ENCODE measurements at places on chromosomes 2 and 18. TPM values are rescaled to one million over a fixed set of nuclear protein-coding genes. Genes with fewer than 3 reads are reported as not detected.

DNA sequence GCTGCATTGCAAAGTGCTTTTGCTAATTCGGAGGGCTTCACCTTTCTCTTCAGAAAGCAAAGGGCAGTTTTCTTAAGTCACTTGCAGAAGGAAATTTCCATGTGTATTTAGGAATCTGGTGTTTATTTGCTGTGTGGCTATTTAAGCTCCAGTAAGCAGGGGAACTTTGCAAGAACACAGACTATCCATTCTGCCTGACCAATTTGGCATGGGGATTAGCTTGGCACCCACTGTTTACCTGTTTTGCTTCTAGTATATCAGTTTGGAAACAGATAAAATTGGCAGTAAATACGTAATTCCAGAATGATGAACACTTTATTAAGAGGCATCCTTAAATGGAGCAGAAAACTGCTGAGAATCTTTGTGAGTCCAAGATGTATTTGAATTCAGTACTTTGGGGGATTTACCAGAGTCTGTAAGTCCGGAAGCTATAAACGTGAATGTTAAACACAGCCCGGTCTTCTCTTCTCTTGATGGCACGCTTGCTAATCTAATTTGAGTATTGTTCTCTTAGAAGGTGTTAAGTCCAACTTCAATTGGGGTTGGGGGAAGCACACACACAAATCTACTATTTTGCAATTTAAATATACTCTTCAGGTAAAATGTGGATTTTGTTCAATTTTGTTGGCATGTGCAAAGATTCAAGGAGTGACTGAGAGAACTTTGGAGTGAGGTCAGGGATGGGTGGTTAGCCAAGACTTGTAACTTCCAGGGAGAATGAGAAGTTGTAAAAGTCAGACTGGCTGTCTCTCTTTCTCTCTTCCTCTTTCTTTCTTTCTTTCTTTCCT lies 650 bp downstream of the ACKR3 start:
- peak; percentile 21 for DNase-seq

DNA sequence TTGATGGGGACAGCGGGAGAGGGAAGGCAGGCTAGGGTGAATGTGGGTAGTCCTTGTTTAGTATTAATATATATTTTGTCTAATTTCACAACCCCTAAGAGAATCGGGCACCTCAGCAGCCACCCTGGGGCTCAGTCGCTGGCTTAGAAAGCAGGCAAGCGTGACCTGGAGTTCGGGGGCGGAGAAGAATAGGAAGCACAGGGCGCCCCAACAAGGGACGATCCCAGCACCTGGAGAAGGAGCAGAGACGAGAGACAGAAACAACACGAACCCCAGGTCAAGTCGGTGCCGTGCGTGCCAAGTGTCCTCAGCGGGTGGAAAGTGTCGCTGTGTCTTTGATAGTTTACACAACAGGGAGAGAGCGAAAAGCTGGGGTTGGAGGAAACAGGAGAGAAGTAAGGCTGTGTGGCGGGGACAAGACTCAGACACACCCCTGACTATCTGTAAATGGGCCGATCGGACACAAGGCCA lies 95.4 kb downstream of the NFATC1 start:
- DNase-seq = no peak

DNA sequence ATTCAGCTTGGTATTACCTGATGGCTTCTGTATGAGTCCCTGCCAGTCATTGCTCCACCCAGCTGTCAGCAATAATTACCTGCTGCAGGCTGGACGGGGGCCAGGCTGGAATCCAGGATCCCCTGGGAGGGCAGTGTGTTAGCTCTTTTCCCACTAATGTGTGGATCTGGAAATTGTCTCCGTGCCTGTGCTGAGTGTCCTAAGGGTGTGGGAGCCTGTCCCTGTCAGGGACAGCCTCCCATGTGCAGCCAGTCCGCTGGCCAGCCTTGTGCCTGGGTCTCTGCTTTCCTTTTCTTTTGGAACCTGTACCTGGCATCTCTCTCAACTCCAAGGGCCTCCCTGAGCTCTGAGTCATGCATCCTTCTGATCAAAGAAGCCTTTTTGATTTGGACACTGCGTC lies 107.2 kb upstream of the SPRED2 start:
- no peak for DNase-seq

DNA sequence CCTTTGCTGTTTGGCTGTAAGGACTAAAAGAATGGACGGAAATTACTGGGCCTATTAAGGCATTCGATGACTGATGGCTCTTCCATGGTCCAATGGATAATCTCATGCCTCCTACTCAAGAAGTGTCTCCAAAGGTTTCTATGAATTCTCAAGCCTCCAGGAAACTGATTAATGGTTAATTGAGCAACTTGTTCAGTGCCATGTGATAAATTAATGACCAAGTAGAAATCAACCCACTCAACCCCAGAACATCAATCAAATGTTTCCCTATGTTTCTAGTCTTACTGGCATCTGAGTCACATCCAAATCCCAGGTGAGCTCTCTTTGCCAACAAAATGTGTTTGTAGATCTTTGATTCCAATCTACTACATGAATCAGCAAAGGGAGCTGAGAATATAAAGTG lies 103.6 kb downstream of the NXPH2 start:
- DNase-seq = no peak

GRCh38 chr18:26277374-26277773 lies 51.1 kb downstream of the TAF4B start:
- no peak for DNase-seq

DNA sequence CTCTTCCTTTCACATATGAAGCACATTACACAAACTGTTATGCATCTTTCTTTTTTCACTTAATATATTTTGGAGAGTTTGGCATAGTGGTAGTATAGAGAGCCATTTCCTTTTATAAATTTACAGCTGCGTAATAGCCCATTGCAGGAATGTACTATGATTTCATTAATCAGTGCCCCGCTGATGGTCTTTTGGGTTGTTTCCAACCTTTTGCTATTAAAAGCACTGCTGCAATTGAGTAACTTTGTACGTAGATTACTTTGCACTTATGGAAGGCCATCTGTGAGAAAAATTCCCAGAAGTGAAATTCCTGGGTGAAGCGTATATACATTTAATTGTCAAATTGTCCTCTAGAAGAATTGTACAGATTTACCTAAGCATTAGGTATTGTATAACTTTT lies 565.3 kb upstream of the ZNF804A start:
- no peak for DNase-seq

DNA sequence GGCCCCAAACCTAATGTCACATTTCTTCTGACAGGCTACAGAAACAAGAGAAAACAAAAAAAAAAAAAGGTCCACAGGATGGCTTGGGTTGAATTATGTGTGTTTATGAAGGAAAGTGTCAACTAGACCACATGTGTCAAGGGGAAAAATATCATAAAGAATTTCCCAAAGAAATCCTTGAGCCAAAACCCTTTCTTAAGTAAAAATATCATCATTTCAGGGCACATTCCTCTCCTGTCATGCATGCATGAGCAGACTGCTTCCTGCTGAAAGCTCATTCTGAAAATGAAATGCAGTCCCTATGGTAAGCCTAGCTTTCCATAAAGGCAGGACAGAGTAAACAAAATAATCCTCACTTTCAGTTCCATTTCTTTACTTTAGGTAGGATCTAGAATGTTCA lies 85.7 kb upstream of the RBBP8 start:
- no peak for DNase-seq

DNA sequence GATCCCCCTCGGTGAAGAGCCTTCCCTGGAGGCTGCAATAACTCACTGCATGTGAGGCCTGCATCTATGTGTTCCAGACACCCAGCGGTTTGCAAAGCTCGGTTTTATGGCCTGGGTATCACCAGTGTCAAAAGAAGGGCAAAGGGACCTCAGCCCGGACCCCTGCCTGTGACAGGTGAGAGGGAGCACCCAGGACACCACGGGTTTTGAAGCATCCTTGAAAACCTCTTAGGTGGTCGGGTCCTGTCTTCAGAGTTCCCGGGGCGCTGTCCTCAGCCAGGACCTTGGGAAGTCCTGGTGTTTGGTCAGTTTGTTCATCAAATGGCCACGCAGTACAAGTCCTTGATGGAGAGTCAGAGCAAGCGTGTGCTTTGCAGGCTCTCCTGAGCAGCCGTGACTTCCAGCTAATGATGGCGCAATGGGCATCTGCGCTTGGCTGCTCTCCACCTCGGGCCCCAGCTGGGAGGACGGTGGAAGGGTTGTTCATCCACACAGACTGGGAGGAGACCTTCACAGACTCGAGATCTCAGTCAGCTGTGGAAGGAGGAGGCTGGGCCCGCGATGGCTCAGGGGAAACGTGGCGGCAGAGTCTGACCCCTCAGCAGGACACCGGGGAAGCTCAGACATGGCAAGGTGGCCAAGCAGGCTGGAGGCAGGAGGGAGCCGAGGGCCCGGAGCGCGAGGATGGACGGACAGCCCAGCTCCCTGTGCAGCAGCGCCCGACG lies 113.1 kb upstream of the GPC1 start:
- DNase-seq = peak; percentile 61

- no peak for DNase-seq
These were observed 3.5 kb upstream of the UPP2 start for GRCh38 chr2:158098178-158098577.

- DNase-seq = no peak
These were observed 212.9 kb downstream of the FAM210A start for GRCh38 chr18:13513481-13513880.

DNA sequence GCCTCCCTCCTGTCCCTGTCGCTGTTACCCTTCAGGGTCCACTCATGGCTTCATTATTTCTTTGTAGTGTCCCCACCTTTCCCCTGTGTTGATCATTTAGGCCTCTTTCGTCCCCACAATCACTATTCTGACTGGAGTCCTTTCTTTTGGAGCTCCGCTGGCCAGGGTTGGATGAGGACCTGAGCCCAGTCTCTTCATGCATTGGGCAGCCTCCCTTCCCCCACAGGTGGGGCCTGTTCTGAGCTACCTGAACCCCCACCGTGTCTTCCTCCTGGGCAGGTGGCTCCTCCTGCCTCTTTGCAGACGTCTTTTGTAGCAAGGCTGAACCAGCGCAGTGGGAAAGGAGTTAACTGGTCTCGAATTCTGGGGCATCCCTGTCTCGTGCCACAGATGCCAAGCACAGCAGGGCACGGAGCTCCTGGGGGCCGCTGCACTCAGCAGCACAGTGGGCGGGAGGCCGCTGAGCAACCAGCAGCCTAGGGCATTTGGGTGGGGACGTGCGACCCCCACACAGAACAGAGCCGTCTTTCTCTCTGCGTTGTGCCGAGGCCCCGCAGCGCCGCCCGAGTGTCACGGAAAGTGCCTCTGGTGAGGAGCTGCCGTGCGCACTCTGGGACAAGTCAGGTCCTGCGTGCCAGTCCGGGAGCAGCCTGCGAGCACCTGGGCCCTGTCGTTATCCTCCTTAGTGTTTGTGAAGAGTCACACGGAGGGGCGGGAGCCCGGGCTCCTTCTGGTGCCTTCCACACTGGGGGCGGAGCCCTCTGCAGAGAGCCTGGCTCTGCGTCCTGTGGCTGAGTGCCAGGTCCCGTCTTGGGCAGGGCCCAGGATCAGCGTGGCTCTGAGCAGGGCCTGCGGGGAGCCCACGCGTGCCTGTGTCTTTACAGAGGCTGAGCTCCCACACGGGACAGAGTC lies 130.1 kb downstream of the NFATC1 start:
- DNase-seq = peak; percentile 59

GRCh38 chr2:85702800-85703199 lies 8.6 kb downstream of the GNLY start:
- no peak for DNase-seq

DNA sequence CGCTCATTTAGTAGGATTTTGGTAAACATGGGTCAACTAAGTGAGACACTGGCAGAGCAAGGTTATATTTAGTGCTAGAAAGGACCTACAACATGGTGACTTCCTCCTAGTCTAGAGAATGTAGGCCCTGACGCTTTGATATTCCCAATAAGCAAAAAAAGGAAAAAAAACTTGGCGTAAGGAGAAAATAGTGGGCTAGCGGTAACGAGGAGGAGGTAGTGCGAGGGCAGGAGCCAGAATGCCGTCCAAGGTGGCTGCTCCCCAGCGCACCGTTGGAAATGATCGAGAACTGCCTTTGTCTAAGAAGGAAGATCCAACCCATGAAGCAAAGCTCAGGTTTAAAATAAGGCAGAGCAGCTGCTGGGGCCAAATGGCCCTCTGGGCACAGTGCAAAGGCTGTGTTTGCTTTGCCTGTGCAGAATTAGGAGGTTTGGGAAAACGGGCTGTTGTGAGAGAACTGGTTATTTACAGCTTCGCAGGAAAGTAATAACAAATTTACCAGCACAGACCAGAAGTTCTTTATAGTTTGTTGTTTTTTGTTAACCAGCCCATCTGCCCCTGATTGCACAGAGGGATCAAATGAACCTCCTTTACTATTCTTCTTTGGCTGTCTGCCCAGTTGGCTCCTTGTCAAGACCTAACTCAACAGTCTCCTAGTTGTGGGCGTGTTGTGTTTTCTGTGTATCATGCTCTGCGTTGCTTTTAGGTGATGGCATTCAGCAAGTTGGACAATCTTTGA lies 86.6 kb downstream of the ITGB1BP1 start:
- DNase-seq = no peak

DNA sequence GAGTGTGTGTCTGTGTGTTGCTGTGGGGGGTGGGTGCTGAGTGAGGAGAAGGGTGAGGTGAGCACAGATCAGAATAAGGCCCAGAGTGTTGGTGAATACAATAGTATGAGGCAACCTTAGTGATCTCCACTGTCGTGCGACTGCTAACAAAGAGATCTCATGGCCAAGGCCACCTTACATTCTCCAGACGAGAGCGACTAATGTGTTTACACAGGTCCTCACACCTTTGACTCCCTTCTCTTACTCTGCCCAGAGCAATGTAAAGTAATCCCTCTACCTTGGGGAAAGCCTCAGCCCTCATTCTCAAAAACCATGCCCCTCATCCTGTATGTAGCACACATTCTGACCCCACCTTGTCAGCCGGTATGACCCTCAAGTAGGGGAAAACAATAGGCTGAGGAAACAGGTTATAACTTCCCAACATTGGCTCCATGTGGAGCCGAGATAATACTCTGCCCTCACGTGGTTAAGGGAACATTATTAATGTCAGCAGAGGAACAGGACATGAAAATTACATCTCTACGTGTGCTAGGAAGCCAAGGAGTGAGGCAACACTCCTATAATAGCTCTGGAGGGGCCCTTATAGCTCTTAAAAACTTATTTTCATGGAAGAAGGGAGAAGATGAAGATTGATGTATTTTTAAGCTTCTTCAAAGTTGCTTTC lies 323.0 kb upstream of the NT5C1B start:
- no peak for DNase-seq

DNA sequence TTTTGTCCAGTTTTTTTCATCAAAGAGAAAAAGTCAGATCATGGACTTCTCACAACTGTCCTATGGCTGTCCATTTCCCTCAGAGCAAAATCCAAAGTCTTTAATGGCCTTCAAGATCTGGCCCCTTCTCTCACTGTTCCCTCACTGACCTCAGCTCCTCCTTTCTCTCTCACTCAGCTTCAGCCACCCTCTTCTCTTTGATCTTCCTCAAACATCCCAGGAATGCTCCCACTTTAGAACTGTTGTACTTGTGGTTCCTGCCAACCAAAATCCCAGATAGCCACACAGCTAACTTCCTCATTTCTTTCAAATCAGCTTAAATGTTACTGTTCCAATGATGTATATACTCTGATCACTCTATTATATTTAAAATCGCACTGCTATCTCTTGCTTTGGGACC lies 82.9 kb downstream of the NUP35 start:
- DNase-seq = no peak

FHL2 gene
- 67.3 TPM for total RNA-seq

AQP12B gene
- not detected for total RNA-seq

ARHGAP28 gene
- 1.8 TPM for total RNA-seq

LIMS2 gene
- 7.8 TPM for total RNA-seq

CABYR gene
- 1.9 TPM for total RNA-seq

PTH2R gene
- not detected for total RNA-seq
